ENCODE measurements at places on chromosomes 2 and 18.

DNA sequence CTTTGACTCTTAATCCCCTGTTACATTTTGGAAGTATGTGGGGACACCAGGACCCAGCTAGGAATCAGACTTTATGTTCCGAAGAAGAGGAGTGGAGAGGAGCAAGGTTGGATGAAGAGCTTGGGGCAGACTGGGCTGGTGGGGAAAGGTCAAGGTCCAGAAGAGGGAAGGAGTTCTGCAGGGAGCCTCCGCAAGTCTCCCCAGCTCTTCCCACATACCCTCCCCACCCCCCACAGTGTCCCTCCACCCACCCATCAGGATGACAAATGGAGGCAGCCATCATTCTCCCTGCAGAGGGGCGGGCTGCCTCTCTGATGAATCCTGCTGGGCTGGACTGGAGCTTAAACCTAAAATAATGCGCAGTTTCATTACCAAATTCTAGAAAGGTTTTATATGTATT lies 77.2 kb downstream of the ACKR3 start:
- DNase-seq: no peak

DNA sequence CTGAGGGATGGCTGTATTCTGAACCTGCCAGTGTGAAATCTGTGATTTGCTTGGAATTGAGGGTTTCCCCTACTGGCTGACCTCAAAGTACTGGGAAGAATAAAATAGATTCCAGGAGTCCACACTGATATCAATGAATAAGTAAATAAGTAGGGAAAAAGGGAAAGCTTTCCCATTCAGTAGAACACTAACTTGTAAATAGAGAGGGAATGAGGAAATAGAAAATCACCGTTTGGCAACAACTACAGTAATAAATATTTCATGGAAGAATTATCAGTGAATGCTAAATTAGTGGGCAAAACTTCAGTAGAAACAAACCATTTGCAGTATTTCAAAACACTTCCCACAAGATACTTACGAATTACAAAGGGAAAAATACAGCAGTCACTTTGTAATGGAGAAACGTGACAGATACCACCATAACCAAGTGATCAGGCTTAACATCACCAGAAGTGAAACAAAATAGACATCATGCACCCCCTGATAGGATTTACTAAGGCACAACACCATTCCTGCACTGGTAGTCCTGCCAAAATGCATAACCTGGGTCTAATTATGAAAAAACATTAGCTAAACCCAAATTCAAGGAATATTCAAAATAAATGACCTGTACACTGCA lies 88.5 kb downstream of the ICA1L start:
- DNase-seq: no peak

GRCh38 chr2:148613231-148614013 lies 31.1 kb upstream of the EPC2 start:
- no peak for DNase-seq

- no peak for DNase-seq
Observed at GRCh38 chr18:22337833-22338232, 79.9 kb downstream of the CTAGE1 start.

- DNase-seq: no peak
Observed at GRCh38 chr18:28494151-28494550, 317.2 kb upstream of the CDH2 start.

GRCh38 chr2:211745295-211746097 lies 793.1 kb downstream of the ERBB4 start:
- DNase-seq: no peak

GRCh38 chr2:62654423-62654791 lies 51.1 kb upstream of the EHBP1 start:
- DNase-seq: no peak

DNA sequence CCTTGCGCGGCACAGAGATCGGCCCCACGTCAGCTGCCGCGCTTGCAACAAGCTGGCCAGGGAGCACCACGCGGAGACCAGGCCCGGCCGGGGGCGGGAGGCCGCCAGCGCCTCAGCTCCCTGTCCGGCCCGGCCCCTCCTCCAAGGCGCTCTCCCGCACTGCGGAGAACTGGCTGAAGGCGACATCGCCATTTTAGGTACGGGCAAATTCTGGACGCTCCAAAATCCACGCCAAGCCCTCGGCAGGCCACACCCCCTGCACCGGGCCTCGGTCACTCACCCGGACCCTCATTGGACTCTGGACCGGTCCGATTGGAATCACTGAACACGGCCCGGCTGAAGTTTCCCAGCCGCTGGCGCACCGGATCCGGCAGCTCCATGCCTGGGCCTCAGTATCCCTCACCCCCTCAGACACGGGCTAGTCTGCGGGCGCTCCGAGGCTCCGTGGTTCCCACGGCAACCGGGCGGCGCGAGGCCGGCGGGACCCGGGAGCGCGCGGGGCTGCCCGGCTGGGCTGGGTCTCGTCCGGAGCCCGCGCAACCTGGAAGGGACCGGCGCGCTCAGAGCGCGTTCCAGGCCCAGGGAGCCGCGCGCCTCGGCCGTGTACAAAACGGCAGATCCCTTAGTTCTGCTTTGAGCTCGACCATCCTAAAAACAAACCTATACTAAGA lies at the start of gene TMEM17:
TMEM17 (minus strand) TSS at position 446 of the 671 bp plus-strand sequence; CDS start at position 380, 66 bp downstream.
- peak; percentile 27 for DNase-seq

GRCh38 chr18:9741406-9741792 lies 33.3 kb downstream of the RAB31 start:
- no peak for DNase-seq

GRCh38 chr2:169415233-169415748 lies 53.0 kb upstream of the LRP2 start:
- no peak for DNase-seq

DNA sequence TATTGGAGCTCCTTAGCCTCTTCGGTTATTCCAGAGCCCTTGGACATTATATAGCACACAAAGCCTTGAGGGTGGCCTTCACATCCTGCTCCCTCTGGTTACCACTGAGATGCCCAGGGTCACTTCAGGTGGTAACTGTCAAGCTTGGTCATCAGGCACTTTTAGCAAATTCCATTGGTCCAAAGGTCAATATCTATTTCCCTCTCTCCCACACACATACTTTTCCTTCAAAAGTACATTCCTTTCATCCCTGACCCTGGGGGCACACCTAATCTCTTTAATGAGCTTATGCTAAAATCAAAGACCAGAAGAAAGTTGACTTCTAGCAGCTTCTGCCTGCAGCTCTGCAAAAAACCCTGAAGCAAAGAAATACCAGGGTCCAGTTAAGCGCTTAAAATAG lies 172.0 kb upstream of the NRP2 start:
- DNase-seq: no peak

GRCh38 chr2:100130595-100131391 lies 11.6 kb downstream of the AFF3 start:
- DNase-seq: no peak

DNA sequence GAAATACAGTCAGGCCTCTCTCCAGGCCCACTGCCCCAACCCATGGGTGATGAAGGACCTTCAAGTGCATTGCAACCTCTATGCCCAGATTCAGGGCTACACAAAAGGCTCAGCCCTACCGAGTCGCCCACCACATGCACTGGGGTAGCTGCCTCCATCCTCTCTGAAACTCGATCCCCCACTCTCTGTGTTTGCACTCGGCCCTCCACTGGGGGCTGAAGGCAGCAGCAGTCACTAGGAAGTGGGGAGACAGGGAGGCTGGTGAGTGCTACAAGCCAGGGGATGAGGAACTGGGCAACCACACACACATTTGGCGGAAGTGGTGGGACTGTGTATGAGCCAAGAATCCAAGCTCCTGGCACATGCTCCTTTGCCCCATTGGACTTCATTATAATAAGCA lies 94.6 kb downstream of the CERS6 start:
- no peak for DNase-seq
